ENCODE measurements at places on chromosomes 1 and 21. TPM values are rescaled to one million over a fixed set of nuclear protein-coding genes. Genes with fewer than 3 reads are reported as not detected.
A peak's percentile ranks its signal among the peaks of the same experiment; 100 is the strongest.

The DCDC2B gene
- total RNA-seq: not detected

The TGFB2 gene
- total RNA-seq: 74.3 TPM

The F13B gene
- total RNA-seq: not detected

The CNR2 gene
- not detected for total RNA-seq

The PRAMEF25 gene
- total RNA-seq: not detected

The GPR37L1 gene
- 0.33 TPM for total RNA-seq

The FAM43B gene
- total RNA-seq: not detected

DNA sequence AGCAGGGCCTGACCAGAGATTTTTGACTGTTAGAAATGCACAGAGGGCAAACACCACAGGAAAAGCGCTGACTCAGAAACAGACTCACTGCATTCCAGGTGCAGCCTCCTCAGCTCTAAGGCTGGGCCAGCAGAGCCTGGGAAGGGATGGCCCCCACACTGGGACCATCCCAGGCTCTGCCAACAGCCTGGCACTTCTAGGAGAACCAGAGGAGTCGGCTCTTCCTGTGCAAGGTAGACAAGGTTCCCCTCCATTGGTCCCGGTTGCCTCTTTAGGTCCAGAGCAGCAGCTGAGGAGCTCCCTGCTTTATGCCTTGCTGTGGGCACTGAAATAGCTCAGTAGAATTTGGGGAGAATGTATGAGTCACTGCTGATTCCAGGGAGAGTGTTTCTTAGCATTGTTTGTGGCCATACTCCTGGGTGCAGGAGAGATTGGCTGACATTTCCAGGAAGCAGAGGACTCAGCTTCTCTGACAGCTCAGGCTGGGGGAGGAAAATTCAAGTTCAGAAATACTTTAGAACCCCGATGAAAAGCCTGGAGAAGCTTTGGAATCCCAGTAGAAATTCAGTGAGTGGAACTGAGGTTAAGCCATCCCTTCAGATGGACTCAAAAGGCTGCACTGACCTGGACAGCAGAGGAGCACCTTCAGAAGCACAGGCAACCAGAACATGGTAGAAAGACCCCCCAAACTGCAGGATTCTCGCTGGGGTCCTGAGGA is 19.7 kb downstream of the PRAMEF1 start:
- no peaks in the 10 kb centered on the region for H3K36me3 ChIP-seq
- no peak for DNase-seq
- H3K4me1 ChIP-seq: no peaks in the 10 kb centered on the region
- no peak overlapping the region for H3K4me3 ChIP-seq
- H3K27ac ChIP-seq: no peak overlapping the region

DNA sequence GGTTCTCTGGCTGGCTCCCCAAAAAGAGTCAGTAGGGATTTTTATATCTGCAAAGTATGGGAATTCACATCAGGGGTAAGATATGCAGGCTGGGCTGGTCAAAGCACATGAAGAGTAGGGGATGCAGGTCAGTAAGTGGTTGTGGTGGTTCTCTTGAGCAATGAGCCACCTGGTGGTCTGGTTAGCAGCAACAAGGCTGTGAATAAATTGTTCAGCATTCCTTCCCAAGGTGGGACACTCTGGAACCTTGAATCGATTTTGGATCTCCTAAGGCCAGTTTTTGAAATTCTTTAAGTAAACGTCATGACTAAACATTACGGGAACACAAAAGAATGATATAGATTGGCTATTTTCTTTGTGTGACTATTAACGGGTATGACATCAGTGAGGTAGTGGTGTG is 563.0 kb upstream of the NEGR1 start:
- H3K27me3 ChIP-seq: no peaks in the 10 kb centered on the region
- no peaks in the 10 kb centered on the region for H3K36me3 ChIP-seq
- no peak for DNase-seq
- H3K4me3 ChIP-seq: no peak overlapping the region

DNA sequence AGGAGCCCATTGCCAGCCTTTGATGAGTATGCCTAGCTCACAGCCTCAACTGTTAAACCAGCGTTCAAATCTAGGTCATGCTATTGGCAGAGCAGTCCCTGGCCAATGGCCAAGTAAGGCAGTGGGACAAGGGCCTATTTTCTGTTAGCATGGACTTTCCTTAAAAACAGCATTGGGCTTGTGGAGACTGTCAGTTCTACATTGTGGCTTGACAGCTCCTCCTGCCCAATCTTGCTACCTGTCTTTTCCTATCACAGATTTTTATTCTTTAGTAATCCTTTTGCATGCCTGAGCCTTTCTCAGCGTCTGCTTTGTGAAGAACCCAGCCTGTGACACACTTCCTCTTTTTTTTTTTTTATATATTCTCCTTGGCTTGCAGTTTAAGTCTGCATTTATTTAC is 56.4 kb downstream of the DIP2A start:
- no peak overlapping the region for H3K27ac ChIP-seq
- no peak overlapping the region for H3K4me3 ChIP-seq
- no peaks in the 10 kb centered on the region for H3K4me1 ChIP-seq
- no peak for DNase-seq

DNA sequence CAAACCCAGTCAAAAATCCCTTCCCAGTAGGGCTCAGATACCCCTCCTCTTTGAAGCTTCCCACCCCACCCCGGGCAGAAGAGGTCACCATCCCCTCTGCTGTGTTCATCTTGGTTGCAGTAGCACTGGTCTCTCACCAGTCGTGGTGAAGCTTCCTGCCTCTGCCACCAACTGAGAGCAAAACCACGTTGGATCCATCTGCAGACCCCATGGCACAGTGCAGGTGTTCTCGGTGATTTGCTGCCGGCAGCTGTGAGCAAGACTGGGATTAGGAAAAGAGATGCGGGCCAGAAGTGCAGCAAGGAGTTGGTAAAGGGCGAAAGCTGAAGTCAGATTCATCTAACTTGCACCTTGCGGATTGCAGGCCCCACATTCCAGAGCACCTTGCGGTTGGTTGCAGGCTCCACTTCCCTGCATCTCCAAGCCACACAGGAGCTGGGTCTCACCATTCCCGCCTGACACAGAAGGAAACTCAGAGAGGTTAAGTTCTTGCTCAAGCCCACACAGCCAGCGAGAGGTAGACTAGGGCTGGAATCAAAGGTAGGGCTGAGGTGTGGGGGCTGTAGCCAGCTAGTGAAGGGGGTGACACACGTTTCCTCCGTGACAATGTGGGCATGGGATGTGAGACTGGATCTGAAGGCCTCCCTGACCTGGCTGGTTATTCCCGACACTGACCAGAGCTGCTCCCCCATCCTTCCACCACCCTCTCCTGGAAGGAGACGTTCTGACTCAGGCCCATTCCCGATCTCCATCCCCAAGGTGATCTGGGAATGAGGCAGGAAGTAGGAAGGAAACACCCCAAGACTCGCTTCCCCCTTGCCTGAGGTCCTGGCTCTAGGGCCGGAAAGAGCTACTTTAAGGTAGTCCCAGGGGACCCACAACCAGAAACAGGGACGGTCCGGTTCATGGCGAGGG is 3.3 kb upstream of the FAM110D start:
- no peaks in the 10 kb centered on the region for H3K36me3 ChIP-seq
- H3K27ac ChIP-seq: no peak overlapping the region
- H3K4me3 ChIP-seq: no peak overlapping the region
- H3K27me3 ChIP-seq: no peaks in the 10 kb centered on the region
- no peak for DNase-seq
- no peaks in the 10 kb centered on the region for H3K4me1 ChIP-seq

- H3K4me3 ChIP-seq: no peak overlapping the region
- no peak overlapping the region for H3K27ac ChIP-seq
- H3K4me1 ChIP-seq: no peaks in the 10 kb centered on the region
- no peaks in the 10 kb centered on the region for H3K36me3 ChIP-seq
- H3K27me3 ChIP-seq: peaks cover 9% of the 10 kb centered on the region
Observed at GRCh38 chr1:47578721-47579419, 141.0 kb downstream of the FOXD2 start.

GRCh38 chr21:39422527-39423241 is 22.9 kb downstream of the LCA5L start:
- no peaks in the 10 kb centered on the region for H3K36me3 ChIP-seq
- peak; percentile 72 for DNase-seq
- no peak overlapping the region for H3K4me3 ChIP-seq
- H3K27me3 ChIP-seq: no peaks in the 10 kb centered on the region
- peaks cover 16% of the 10 kb centered on the region for H3K4me1 ChIP-seq
- peak overlapping the region; percentile 57 for H3K27ac ChIP-seq

- H3K36me3 ChIP-seq: no peaks in the 10 kb centered on the region
- H3K4me1 ChIP-seq: peaks cover 15% of the 10 kb centered on the region
- H3K27ac ChIP-seq: no peak overlapping the region
- no peak overlapping the region for H3K4me3 ChIP-seq
- no peaks in the 10 kb centered on the region for H3K27me3 ChIP-seq
- no peak for DNase-seq
Observed at GRCh38 chr1:232476538-232476950, 153.4 kb downstream of the SIPA1L2 start.

Measured in PC-9 (cell line).